Stimulated activated CD8-positive, alpha-beta memory T cell treated with anti-CD3 and anti-CD28 coated beads, Interleukin-4, amount 100 ng/mL, for 1 hour (primary cell): ENCODE measurements at places on chromosomes 2 and 18.

DNA sequence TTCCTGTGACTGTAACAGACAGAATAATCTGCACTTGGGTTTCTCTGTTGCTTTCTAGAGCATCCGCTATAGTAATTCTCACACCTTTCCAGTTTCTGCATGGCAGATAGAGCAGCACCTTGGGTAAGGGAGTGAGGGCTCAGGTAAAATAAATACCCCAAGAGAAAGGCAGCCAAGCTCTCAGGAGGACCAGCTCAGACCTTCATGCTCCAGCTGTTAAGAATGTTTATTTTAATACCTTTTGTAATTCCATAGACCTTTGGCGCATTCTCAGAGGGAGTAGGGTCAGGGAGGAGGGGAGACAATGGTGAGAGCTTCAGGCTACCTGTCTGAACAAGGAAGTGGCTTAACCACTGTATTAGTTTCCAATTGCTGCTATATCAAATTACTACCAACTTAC, 16.2 kb upstream of the TMEM178A start:
- DNase-seq = no peak

DNA sequence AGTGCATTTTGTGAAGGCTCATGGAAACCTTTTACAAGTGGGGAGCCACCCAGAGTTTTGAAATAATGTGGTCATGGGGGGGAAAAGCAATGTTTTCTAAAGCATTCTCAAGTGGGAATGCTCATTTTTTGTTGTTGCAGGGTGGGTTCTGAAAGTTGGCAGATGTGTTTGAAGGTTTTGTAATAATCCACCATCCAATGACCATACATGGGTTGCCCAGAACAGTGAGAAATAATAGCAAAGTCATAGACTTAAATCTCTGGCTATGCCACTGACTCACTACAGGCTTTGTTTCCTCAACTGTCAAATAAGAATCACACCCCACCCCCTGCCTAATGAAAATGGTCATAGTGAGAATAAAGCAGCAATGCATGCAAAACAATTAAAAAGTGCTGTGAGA, 2.9 kb downstream of the DSG3 start:
- DNase-seq = no peak

DNA sequence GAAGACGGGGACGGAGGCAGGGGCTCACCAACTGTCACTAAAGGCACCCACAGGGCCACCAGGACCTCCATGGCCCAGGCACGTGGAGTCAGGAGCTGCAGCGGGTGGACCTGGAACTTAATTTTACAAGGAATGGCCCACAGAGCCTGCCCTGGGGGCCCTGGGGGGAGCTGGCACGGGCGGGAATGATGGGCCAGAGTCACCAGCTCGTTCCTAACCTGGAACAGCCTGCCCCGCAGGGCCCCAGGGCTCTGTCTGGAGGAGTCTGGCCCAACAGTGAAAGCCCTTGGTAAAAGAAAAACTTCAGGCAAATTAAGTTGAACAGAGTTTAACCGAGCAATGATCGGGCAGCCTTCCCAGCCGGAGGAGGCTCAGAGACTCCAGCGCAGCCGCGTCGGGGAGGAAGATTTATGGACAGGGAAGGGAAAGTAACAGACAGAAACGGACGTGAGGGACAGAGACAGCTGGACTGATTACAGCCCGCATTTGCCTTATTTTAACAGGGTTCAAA, 118.4 kb upstream of the TMEM18 start:
- no peak for DNase-seq

GRCh38 chr2:172113617-172114016, 10.9 kb upstream of the DLX2 start:
- no peak for DNase-seq

- no peak for DNase-seq
These were observed 16.1 kb upstream of the ALLC start for GRCh38 chr2:3641841-3642421.

DNA sequence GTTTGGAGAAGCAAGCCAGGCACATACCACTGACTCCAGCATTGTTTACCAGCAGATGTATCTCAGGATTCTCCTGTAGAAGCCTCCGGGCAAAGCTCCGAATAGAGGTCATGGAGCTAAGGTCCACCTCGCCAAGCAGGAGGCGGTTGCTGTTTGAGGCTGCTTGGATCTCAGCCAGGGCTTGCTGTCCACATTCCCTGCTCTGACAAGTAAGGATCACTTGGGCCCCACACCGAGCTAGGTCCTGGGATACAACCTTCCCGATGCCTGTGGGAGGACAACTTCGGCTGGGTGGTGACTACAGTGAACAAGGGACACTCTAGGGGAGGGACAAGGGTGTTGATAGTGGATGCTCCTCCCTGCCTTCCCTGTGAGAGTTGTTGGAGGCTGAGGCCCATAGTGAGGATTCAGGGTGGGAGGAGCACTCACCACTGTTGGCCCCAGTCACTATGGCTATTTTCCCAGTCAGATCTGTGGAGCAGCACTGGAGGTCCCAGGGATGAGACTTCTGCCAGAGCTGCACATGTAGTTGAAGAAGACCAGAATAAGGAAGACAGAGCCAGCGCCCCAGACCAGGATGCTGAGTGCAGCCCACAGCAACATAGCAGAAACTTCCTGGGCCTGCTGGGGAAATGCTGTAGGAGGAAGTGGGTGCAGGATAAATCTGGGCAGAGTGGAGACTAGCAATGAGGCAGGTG, 8.3 kb downstream of the C2orf81 start:
- DNase-seq = no peak
